ENCODE measurements at places on chromosomes 1 and 21.

- no peak for DNase-seq
Observed at GRCh38 chr1:159913451-159914192, 11.7 kb downstream of the TAGLN2 start.

DNA sequence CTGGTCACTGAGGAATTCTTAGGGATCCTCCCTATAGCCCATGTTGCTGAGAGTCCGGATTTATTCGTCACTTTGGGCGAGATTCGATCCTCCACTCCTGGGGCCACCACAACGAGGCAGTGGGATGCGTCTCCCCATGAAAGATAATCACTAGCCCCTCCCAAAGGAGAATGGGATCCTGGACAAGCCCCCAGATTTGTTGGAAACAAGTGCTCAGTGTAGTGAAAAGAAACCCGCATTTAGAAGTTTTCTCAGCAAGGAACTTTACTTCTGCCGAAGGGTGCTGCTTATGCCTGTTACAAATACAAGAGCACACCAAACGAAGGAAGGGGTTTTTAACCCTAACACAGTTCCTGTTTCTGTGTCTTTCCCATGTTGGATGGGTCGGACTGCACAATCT, 83.3 kb downstream of the ZFYVE9 start:
- DNase-seq, result no peak

DNA sequence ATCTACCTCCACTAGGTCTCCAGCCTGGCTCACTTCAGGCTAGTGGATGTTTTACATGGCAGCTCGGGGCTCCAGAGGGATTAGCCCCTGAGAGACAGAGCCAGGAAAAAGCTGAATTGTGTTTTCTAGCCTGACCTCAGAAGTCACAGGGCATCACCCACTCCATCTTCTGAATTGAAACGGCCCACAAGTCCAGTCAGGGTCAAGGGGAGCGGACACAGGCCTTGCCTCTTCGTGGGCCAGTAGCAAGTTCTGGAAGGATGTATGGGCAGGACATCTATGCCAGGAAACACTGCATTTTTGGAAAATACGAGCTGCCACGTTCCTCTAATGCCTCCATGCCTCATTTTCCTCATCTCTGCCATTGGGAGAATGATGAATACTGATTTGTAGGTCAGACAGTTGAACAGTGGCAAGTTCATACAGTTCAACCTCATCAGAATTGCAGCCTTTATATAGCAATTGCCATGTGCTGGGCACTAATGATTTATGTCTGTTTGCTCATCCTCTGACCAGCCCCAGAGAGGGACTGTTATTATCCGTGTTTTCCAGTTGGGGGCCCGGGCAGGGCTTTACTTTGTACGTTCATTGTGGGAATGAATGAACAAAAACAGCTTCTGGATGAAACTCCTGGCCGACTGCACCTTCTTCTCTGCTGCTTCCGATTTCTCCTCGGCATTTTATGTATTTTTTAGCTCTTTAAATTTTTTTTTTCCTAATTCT, 23.2 kb upstream of the PCBP3 start:
- no peak for DNase-seq

DNA sequence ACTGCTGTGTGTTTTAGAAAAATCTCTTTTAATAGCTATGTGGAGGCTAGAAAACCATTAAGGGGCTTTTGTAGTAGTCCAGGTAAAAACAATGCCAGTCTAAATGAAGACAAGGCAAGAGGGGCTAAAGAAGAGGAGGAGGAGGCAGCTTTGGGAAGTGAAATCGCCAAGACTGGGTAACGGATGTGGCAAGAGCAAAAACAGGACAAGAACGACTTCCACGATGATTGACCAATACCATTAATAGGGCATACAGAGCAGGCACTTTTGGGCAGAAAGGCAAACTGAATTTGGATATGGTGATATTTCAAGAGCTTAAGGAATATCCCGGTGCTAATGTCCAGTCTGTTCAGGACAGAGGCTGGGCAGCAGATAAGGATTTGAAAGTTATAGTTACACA, 22.0 kb downstream of the COA6 start:
- no peak for DNase-seq

- DNase-seq, result no peak
Observed at GRCh38 chr1:44662683-44663030, 11.6 kb downstream of the TMEM53 start.

- no peak for DNase-seq
Observed at GRCh38 chr1:161502181-161502580, 3.1 kb upstream of the FCGR2A start.

DNA sequence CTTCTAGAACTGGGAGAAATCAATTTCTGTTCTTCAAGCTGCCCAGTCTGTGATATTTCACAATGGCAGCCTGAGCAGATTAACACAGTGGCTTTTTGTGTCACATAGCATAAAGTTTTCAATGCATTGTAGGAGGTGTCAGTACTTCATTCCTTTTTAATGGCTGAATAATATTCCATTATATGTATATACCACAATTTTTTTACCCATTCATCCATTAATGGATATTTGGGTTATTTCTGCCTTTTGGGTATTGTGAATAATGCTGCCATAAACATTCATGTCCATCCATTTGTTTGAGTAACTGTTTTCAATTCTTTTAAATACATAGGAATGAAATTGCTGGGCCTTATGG, 191.5 kb downstream of the SETD4 start:
- no peak for DNase-seq

- DNase-seq, result no peak
Observed at GRCh38 chr1:221442056-221442455, 299.8 kb downstream of the DUSP10 start.

DNA sequence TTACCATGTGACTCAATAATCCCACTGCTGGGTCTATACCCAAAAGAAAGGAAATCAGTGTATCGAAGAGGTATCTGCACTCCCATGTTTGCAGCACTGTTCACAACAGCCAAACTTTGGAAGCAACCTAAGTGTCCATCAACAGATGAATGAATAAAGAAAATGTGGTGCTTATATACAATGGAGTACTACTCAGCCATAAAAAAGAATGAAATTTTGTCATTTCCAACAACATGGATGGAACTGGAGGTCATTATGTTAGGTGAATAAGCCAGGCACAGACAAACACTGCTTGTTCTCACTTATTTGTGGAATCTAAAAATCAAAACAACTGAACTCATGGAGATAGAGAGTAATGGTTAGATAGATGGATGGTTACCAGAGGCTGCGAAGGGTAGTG, 79.3 kb downstream of the KIAA0319L start:
- no peak for DNase-seq
